ENCODE measurements at places on chromosomes 1 and 21.

GRCh38 chr1:215201283-215201682, 118.7 kb downstream of the KCNK2 start:
- no peak for DNase-seq

DNA sequence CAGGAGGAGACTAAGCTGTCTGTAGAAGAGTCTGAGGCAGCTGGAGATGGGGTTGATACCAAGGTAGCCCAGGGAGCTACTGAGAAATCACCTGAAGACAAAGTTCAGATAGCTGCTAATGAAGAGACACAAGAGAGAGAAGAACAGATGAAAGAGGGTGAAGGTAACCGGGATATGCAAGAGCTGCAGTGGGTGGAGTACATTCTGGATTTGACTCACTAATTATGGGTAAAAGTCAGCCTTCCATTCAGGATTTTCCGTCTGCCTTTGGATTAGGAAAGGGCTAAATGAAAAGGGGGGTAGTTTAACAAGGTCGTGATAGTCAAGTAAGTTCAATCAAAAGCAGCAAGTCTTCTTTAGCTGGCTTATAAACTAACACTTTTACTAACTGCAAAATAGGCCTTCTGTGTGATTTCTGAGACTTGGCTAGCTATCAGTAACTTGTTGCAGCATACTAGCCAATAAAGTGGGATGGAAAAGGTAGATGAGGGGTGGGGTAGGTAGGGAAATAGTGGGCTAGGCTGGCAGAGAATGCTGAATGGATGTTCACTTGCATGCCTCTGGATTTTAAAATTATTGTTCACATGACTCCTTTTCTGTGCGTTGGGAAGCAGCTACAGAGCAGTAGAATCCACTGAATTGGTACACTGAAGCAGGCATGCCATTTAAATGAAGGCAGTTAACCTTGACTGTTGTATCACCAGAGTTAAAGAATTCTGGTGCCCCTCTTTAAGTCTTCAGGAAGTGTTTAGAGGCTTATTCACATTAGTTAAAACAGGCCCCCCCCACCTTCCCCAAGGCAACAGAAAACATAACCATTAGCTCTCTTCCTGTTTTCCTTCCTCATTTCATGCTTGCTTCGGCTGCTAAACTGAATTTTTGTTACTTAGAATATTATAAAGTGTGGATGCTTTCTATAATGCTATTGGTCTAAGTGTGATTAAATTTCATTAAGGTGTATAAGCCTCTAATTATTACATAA, 15.4 kb downstream of the CCDC17 start:
- no peak for DNase-seq

DNA sequence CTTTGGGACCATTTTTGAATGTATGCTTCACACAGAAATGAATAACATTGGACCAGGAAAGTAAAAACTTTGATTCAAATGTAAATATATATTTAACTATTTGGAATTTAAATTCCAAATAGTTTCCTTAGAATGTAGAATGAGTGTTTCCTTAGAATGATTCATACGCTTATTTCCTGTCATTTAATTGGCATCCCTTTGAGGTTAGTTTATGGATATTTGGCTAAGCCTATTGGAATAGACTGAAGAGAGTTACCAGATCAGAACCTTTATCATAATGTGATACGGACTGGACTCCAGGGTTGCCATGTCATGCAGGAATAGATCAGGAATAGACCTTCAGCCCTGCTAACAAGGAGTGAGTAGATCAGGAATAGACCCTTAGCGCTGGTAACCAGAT, 133.1 kb downstream of the TNNI3K start:
- DNase-seq: no peak

- DNase-seq: no peak
Measured at GRCh38 chr1:7989762-7990428, 28.4 kb downstream of the PARK7 start.

DNA sequence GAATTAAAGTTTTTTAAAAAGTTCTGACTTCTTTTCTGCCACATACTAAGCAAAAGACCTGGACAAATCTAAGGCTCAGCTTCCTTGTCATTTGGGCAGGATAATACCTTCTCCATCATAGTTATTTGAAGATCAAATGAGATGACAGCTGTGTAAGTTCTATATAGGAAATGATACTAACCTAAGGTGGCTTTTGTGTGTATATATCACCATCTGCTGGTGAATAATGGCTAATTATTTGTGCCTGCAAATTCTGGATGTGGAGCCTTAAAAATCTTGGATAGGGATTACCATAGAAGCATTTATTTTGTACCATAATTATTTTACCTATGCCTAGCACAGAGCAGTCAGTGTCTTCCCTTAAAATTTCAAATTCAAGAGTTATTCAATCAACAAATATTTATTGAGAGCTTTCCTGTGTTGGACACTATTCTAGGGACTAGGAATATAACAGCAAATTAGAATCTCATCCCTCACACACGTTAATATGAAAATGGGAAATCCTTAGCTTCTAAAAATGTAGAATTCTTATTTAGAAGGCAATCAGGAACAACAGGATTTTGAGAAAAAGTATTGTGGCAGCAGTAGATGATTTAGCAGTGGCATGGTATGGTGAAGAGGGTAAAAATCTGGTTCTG, 89.8 kb downstream of the TMEM200B start:
- DNase-seq: no peak

- no peak for DNase-seq
Measured at GRCh38 chr1:55418208-55419000, 203.2 kb upstream of the USP24 start.

- no peak for DNase-seq
Measured at GRCh38 chr1:156372876-156373275, 3.9 kb downstream of the RHBG start.

DNA sequence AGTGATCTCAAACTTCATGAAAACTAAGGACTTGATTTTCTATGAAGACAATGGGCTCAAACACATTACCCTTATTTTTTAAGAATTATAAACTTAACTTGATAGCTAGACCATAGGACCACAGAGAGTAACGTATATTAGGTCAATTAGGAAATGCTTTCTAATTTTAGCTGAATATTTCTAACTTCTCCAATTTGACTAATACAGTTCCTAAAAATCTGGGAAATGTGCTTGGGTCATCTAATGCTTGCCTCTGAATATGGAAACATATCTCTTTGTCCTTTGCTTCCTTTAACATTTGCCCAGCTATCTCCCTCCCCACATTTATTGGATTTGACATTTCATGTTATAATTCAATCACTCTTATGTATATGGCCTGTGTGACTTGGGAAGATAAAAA, 141.4 kb downstream of the LHX8 start:
- DNase-seq: no peak

DNA sequence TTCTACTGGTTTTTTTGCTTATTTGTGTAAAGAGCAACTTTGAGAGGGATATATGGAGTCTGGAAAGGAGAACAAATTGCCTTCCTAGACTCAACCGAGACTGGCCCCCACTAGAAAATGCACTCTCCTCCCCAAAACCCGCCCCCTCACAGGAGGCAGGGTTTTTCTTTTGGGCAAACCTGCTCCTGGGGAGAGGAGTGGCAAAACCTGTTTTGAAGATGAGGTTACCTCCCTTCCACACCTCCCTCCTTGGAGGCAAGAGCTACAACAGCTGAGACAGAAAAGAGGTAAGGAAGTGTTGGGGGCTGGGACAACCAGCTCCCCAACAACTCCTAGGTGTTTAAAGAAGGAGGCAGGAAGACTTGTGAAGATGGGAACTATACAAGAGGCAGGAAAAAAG, at the start of gene BNIPL:
Gene BNIPL (plus strand): TSS at position 231 of the 400 bp plus-strand sequence. CDS start 140 bp downstream, at position 371.
- DNase-seq: no peak

DNA sequence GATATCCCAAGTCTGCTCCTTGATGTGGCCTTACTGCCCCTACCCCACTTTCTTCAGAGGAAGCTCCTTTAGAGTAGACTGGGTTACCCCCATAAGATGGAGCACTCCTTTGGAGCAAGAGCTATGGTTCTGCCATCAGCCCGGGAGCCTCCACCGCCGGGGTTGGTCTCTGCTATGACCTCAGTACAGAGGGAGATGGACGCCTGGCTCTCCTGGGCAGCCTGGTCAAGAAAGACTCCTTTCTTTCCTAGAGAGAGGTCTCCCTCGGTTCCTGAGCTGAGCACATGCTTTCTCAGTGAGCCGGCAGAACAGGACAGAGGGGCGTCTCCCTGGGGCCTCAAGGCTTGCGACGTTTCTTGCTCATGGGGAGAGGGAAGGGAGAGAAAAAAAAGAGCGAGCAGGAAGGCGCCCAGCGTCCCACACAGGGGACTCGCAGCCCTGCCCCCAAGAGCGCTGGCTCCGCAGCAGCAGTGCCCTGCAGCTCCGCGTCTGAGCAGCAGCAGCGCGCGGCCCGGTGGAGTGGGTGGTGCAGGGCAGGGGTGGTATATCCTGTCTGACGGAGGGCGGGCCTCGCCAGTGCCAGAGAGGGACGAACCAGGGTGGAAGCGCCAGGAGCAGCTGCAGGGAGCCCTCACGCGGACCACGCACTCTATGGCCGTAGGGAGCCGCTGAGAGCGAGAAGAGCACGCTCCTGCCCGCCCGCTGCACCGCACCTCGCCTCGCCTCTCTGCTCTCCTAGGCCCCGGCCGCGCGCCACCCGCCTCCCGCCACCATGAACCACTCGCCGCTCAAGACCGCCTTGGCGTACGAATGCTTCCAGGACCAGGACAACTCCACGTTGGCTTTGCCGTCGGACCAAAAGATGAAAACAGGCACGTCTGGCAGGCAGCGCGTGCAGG, at the start of gene PKP1:
Gene PKP1 (plus strand): TSS at position 576 of the 899 bp plus-strand sequence. CDS start 197 bp downstream, at position 773.
- peak; percentile 19 for DNase-seq

DNA sequence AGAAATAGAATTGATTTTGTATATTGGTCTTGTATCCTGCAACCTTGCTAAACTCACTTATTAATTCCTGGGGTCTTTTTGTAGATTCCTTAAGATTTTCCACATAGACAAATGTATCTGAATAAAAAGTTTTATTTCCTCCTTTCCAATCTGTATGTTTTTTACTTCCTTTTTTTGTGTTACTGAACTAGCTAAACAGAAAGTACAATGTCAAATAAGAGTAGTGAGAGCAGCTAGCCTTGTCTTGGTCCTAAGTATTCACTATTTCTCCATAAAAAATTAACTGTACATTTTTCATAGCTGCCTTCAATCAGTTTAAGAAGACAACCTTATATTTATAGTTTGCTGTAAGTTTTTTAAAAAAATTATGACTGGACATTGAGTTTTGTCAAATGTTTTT, 74.9 kb downstream of the FASLG start:
- no peak for DNase-seq

- DNase-seq: no peak
Measured at GRCh38 chr1:2962946-2963345, 58.3 kb upstream of the ACTRT2 start.

GRCh38 chr1:28172713-28173150, 3.8 kb downstream of the PTAFR start:
- DNase-seq: no peak

- DNase-seq: no peak
Measured at GRCh38 chr21:37240978-37241377, 26.2 kb downstream of the VPS26C start.

DNA sequence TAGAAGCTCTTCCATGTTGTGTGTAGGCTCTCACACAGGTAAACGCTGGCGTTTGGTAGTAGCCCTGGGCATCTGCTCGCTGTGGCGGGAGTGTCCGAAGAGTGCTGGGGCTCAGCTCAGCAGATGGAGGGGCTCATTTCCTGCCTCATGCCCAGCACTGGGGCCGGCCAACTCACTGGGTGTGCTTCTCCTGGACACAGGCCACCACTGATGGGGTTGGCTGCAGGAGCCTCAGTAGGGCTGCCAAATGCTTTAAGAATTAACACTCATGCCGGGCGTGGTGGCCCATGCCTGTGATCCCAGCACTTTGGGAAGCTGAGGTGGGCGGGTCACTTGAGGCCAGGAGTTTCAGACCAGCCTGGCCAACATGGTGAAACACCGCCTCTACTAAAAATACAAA, 20.9 kb downstream of the UQCRHL start:
- no peak for DNase-seq

- no peak for DNase-seq
Measured at GRCh38 chr1:155990005-155990739, 11.8 kb upstream of the ARHGEF2 start.

- DNase-seq: no peak
Measured at GRCh38 chr1:56216218-56216617, 363.1 kb downstream of the PLPP3 start.

DNA sequence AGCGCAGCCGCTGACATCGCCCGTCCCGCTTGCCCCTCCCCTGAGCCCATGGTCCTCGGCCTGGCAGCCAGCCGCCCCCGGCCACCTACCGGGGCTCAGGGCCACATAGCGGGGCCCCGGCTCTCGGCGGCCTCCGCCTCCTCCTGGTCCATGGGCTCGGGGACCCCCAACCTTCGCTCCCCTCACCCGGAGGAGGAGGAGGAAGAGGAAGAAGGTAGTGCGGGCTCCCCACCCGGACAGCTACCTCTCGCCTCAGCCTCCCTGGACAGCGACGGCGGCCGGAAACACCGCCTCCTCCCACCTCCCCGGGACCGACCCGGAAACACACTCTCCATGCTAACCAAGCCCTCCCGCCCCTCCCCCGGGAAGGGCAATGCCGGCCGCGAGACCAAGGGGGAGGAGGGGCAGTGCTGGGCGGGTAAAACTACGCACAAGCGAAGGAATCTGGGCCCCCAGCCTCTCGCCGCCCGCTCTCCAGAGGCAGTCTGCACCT, at the start of gene KIAA0319L:
Gene KIAA0319L (minus strand): TSS at position 286 of the 493 bp plus-strand sequence. CDS start 2,912 bp downstream, outside the sequence.
- no peak for DNase-seq

DNA sequence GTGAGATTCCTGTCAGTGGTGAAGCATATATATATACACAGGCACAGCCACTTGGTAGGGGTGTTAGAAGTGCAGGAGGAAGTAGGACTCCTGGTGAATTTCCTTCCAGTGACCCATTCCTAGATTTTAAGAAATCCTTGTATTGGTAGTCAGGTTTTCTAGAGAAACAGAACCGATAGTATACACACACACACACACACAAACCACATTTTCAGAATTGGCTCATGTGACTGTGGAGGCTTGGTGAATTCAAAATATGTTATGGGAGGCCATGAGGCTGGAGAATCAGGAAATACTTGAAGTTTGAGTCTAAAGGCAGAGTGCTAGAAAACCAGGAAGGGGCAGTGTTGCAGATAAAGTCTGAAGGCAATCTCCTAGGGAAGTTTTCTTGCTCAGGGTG, 114.2 kb downstream of the FCRL5 start:
- DNase-seq: no peak

- DNase-seq: no peak
Measured at GRCh38 chr1:156667610-156667967, 9.6 kb downstream of the NES start.

DNA sequence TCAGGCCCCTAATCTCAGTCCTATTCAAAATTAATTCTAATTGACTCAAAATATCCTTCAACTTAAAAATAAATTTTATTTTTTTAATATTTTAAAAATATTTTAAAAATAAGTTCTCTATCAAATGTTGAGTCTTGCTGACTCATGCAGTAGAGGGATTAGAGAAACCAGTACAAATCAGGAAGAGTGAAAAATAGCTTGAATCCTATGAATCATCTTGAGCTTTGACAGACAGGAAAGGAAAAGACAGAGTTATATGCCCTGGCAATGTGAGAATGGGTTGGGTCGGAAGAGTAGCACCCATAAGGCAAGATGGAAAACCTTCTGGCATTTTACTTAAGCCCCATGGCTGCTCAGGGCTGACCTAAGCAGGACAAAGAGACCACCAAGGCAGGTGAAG, 346.6 kb upstream of the RUNX1 start:
- no peak for DNase-seq

GRCh38 chr21:46418265-46418946, 40.3 kb upstream of the DIP2A start:
- DNase-seq: no peak

GRCh38 chr1:9942399-9942938, 722 bp downstream of the LZIC start:
- peak; percentile 6 for DNase-seq

- no peak for DNase-seq
Measured at GRCh38 chr21:44632067-44632466, 5.1 kb upstream of the KRTAP10-10 start.

- no peak for DNase-seq
Measured at GRCh38 chr1:6256645-6257044, 4.3 kb downstream of the GPR153 start.

- no peak for DNase-seq
Measured at GRCh38 chr1:105137543-105138457, 1388.1 kb downstream of the AMY1C start.

All from activated gamma-delta T cell treated with Interleukin-2 at 50 U/mL for 16 hours (primary cell).